ENCODE measurements at places on chromosomes 7 and 10. TPM values are rescaled to one million over a fixed set of nuclear protein-coding genes. Genes with fewer than 3 reads are reported as not detected.

GRCh38 chr7:148871551-148871950, 12.5 kb downstream of the EZH2 start:
- no peak overlapping the region for H3K27ac ChIP-seq
- H3K36me3 ChIP-seq: no peaks in the 10 kb centered on the region
- H3K27me3 ChIP-seq: no peaks in the 10 kb centered on the region
- no peak overlapping the region for H3K4me3 ChIP-seq
- peaks cover 31% of the 10 kb centered on the region for H3K4me1 ChIP-seq
- DNase-seq: no peak

DNA sequence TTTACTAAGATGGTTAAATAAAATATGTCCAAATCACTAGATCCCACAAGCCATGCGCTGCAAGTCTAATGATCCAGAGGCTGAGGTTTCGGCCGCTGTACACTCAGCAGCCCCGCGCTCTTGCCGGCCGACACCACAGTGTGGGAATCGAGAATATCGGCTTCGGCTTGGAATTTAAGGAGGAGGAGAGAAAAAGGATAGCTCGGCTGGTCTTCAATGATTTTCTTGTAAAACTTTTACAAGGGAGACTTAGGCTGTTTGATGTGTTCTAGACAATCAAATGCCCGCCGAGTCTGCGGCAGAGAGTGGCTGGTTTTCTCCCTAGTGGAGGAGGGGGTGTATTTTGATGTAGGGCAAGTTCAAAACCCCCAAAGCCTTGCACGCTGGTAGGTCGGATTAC, 118.2 kb upstream of the TCF7L2 start:
- no peak for DNase-seq
- H3K27me3 ChIP-seq: no peaks in the 10 kb centered on the region
- H3K36me3 ChIP-seq: no peaks in the 10 kb centered on the region

MBL2 gene
- total RNA-seq: not detected

GRCh38 chr7:28979776-28980175, 21.6 kb upstream of the TRIL start:
- no peak for DNase-seq
- H3K4me1 ChIP-seq: peaks cover 2% of the 10 kb centered on the region
- no peak overlapping the region for H3K27ac ChIP-seq
- no peak overlapping the region for H3K4me3 ChIP-seq
- no peaks in the 10 kb centered on the region for H3K27me3 ChIP-seq
- no peaks in the 10 kb centered on the region for H3K36me3 ChIP-seq

DNA sequence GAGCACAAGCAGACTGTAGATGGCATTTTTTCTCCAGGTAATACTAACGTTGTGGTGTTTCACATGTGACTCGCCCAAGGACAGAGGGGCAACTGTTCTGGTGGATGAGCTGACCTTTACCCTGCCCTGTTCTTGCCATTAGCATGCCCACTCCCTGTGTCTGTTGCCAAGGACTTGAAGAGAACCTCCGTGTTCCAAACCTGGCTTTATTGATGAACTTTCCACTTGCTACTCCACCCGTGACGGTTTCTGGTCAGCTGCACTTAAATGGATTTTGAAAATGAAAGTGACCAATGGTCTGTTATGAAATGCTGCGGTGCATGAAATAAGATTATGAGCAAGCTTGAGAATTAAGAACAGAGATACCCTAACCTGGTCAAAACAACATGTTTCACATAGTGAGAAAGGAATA, 30.4 kb downstream of the LRRC4 start:
- no peaks in the 10 kb centered on the region for H3K27me3 ChIP-seq
- H3K4me3 ChIP-seq: peak overlapping the region; percentile 26
- H3K36me3 ChIP-seq: no peaks in the 10 kb centered on the region
- peaks cover 82% of the 10 kb centered on the region for H3K4me1 ChIP-seq

- no peak for DNase-seq
- H3K27me3 ChIP-seq: no peaks in the 10 kb centered on the region
Observed at GRCh38 chr7:95481271-95482165, 4.2 kb upstream of the ASB4 start.

- H3K27ac ChIP-seq: no peak overlapping the region
- H3K36me3 ChIP-seq: no peaks in the 10 kb centered on the region
- peak; percentile 39 for DNase-seq
- no peaks in the 10 kb centered on the region for H3K27me3 ChIP-seq
Observed at GRCh38 chr10:71085689-71086438, 126.5 kb upstream of the UNC5B start.

DNA sequence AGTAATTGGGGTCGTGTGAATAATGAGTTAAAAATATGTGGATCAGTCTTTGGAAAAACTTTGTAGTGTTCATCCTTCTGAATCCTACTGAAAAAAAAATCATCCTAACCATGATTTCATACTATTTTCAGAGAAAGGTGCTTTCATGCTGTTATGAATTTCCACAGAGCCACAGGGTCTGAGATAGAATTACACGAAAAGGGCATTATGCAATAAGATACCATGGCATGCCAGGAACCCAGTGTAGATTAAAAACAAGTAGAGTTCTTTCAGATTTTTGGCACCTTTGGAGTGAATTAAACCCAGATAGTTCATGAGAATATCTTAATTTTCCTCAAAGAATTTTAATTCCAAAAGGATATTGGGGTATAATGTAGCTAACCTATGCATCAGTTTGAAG, 47.5 kb upstream of the AGMO start:
- no peaks in the 10 kb centered on the region for H3K4me1 ChIP-seq
- H3K4me3 ChIP-seq: no peak overlapping the region
- no peak overlapping the region for H3K27ac ChIP-seq
- no peak for DNase-seq
- no peaks in the 10 kb centered on the region for H3K27me3 ChIP-seq

GRCh38 chr10:95201736-95202135, 7.7 kb downstream of the ACSM6 start:
- H3K27me3 ChIP-seq: no peaks in the 10 kb centered on the region
- no peaks in the 10 kb centered on the region for H3K36me3 ChIP-seq
- H3K4me1 ChIP-seq: no peaks in the 10 kb centered on the region
- H3K27ac ChIP-seq: no peak overlapping the region
- no peak for DNase-seq
- no peak overlapping the region for H3K4me3 ChIP-seq

- H3K4me3 ChIP-seq: no peak overlapping the region
- peaks cover 33% of the 10 kb centered on the region for H3K4me1 ChIP-seq
- H3K36me3 ChIP-seq: no peaks in the 10 kb centered on the region
- H3K27me3 ChIP-seq: peaks cover 6% of the 10 kb centered on the region
Observed at GRCh38 chr7:25964483-25964991, 187.5 kb upstream of the NFE2L3 start.

DNA sequence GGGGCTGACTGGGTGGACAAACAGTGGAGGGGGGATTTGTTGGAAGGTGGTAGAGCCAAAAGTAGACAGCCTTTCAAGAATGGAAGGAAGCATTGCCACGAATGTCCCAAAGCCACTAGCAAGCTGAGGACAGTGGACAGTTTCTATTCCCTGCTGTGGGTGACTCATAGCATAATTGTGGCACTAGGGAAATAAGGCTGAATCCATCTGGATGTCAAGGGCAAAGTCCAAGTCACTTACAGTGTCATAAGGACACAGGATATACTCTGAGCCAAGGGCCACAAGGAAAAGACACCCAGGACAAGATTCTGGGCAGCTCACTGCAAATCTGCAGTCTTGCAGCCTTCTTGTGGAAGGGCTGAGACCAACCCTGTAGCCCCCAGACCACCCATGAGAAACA, 79.7 kb downstream of the FRMPD2 start:
- H3K36me3 ChIP-seq: no peaks in the 10 kb centered on the region
- no peaks in the 10 kb centered on the region for H3K27me3 ChIP-seq
- no peak for DNase-seq
- no peaks in the 10 kb centered on the region for H3K4me1 ChIP-seq
- H3K27ac ChIP-seq: no peak overlapping the region
- no peak overlapping the region for H3K4me3 ChIP-seq

- no peaks in the 10 kb centered on the region for H3K27me3 ChIP-seq
- no peak for DNase-seq
- no peaks in the 10 kb centered on the region for H3K4me1 ChIP-seq
Observed at GRCh38 chr7:116365797-116366196, 133.7 kb upstream of the CAV2 start.

DNA sequence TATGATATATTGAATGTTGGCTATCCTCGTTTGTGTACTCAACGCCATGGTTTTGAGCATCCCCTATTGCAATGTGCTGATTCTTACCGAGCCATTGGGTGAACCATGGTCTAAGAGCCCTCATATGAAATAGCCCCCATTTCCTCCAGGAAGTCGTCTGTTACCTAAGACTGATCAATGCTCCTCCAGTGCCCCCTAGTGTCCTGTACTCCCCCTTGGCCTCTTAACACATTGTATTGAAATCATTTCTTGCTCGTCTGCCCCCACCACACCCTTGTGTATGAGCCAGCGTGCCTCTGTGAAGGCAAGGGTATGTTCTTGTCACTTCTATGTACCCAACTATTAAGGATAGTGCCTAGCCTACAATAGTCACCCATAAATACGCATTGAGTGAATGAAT, 11.2 kb upstream of the SLC35B4 start:
- no peaks in the 10 kb centered on the region for H3K27me3 ChIP-seq
- no peak overlapping the region for H3K27ac ChIP-seq
- DNase-seq: no peak
- H3K4me3 ChIP-seq: no peak overlapping the region

- no peak overlapping the region for H3K27ac ChIP-seq
- DNase-seq: no peak
- no peak overlapping the region for H3K4me3 ChIP-seq
- no peaks in the 10 kb centered on the region for H3K36me3 ChIP-seq
- H3K27me3 ChIP-seq: no peaks in the 10 kb centered on the region
Observed at GRCh38 chr10:69952821-69953221, 99.8 kb upstream of the MACROH2A2 start.

IQUB gene
- 0.66 TPM for total RNA-seq

DNA sequence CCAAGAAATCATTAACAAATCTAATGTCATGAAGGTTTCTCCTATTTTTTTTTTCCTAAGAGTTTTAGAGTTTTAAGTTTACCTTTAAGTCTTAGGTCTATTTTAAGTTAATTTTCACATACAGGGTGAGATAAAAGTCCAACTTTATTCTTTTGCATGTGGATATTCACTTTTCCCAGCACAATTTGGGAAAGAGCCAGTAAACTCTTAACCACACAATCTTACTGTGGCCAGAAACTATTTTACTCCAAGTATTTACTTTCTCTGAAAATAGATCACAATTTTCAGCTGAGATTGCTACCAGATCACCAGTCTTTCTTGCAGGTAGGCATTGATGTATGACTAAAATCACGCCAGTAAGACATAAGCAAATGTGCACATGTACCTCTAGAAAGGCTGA, 728.5 kb downstream of the TNS3 start:
- no peak overlapping the region for H3K4me3 ChIP-seq
- no peaks in the 10 kb centered on the region for H3K27me3 ChIP-seq
- no peak overlapping the region for H3K27ac ChIP-seq
- no peaks in the 10 kb centered on the region for H3K36me3 ChIP-seq
- no peaks in the 10 kb centered on the region for H3K4me1 ChIP-seq

- no peak overlapping the region for H3K4me3 ChIP-seq
- H3K27me3 ChIP-seq: no peaks in the 10 kb centered on the region
- no peak overlapping the region for H3K27ac ChIP-seq
- no peak for DNase-seq
- H3K4me1 ChIP-seq: peaks cover 13% of the 10 kb centered on the region
Observed at GRCh38 chr10:84095811-84096497, 43.4 kb upstream of the GHITM start.

DNA sequence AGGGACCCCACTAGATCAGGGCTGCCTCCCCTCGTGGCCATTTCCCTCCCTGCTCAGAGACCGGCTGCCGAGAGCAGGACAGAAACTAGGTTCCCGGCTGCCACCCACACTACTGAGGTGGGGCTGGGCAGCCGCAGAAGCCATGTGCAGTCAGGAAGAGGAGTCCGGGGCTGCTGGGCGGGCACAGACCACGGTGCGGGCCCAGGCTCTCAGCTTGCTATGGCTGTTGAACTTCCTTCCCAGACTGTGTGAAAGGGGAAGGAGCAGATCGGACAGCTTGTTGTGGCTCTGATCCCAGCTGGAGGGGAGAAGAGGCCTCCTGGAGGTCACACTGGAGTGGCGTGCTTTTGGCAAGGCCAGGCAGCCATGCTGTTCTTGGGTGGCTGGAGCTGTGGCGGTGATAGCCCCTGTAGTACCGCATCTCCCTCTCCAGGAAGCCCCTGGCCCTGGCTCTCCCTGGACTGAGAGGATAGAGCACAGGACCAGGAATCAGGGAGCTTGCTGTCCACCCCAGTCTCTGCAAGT, 56.8 kb downstream of the HK1 start:
- no peaks in the 10 kb centered on the region for H3K36me3 ChIP-seq
- H3K27me3 ChIP-seq: no peaks in the 10 kb centered on the region
- peak overlapping the region; percentile 3 for H3K4me3 ChIP-seq
- H3K4me1 ChIP-seq: peaks cover 76% of the 10 kb centered on the region

- no peak for DNase-seq
- peaks cover 39% of the 10 kb centered on the region for H3K27me3 ChIP-seq
- H3K4me1 ChIP-seq: no peaks in the 10 kb centered on the region
Observed at GRCh38 chr10:116810120-116810500, 39.2 kb upstream of the ENO4 start.

DNA sequence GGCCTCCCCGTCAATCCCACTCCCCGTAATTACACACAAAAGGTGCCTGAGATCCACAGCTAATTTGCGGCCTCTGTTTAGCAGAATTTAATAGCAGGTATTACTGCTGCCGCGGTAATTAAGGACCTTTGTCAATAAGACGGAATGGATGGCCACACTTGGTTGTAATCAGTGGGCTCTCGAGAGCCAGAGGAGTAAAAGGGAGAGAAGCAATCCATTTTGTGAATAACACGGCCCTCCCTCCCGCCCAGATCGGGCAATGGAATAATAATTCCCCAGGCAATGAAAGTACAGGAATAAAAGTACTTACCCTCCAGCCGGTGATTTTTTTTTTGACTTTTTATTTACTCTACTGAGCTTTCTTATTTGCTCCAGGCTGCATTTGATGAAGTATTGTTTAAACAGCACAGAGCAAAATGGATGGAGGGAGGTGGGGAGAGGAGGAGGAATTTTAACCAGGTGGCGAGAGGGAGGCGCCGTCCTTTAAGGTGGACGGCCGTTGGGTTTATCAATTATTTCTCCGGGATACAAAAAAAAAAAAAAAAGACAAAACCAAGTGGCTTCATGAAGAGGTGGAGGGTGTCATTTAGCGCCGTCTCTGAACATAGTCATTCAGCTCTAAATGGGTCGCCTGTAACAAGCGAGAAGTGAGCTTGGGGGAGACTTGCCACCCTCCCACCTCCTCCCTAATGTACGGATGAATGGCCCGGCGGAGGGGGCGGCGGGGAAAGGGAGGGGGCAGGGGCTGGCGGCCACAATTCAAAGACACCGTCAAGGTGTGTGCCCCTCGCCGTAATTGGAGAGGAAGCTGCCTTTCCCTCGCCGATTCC, 120.3 kb downstream of the BUB3 start:
- no peak overlapping the region for H3K27ac ChIP-seq
- no peaks in the 10 kb centered on the region for H3K27me3 ChIP-seq
- no peak for DNase-seq
- H3K4me3 ChIP-seq: no peak overlapping the region
- H3K36me3 ChIP-seq: no peaks in the 10 kb centered on the region
- H3K4me1 ChIP-seq: no peaks in the 10 kb centered on the region

INA gene
- not detected for total RNA-seq

STEAP1 gene
- 3.7 TPM for total RNA-seq

- H3K27ac ChIP-seq: no peak overlapping the region
- H3K36me3 ChIP-seq: no peaks in the 10 kb centered on the region
- H3K4me3 ChIP-seq: no peak overlapping the region
- DNase-seq: peak; percentile 57
- H3K4me1 ChIP-seq: no peaks in the 10 kb centered on the region
Observed at GRCh38 chr10:31242902-31243301, 76.1 kb upstream of the ZEB1 start.
